ENCODE measurements at places on chromosomes 11 and 22.

GRCh38 chr22:27468712-27469111 lies 332.8 kb downstream of the MN1 start:
- no peak for DNase-seq

DNA sequence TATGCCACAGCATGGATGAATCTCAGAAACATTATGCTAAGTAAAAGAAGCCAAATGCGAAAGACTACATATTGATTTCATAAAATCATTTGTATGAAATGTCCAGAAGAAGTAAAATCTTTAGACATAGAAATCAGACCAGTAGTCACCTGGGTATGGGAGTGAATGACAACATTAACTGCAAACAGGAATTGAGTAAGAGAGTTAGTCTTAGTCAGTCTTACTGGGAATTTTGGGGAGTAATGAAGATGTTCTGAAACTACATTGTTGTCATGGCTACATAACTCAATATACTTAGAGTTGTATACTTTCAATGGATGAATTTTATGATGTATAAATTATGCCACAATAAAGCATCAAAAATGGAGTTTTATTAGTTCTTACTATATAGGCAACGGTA lies 107.8 kb upstream of the CHORDC1 start:
- no peak for DNase-seq

GRCh38 chr22:19772673-19773469 lies 12.3 kb downstream of the TBX1 start:
- no peak for DNase-seq

- DNase-seq = no peak
Measured at GRCh38 chr11:133467686-133468085, 64.6 kb downstream of the OPCML start.

DNA sequence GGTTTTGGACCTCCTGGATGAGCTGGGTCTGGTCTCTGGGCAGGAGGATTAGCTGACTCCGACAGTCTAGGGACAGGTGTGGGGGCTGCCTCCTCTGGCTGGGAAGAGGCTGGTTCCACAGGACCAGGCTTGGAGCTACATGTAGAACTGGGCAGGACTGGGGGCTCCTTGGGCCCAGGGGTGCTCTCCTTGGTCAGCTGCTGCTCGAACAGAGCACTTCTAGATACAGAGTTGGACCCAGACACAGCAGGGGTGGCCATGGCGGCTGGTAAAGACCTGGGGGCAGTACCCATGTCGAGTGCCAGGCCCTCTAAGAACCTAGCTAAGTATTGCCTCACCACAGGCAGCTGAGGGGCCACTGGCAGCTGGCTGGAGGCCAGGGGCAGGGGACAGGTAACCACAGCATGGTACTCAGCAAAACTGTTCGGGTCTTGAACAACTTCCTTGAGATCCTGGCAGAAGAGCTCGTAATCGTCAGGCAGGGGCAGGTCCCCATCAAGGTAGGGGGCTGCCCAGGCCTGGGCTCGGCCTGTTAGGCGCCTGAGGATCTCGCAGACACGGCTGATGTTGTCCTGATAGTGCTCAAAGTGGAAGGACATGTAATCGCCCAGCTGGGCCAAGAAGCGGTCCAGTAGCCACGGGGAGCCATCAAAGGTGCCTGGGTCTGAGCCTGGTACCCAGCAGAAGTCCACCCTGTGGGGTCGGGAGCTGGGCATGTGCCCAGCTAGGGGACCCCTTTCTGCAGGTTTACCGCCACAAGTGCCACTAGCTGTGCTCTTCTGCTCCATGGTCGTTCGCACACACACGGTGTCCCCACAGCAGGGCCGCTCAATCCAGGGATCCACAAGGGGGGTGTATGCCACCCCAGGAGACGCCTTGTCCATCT lies 3.1 kb downstream of the GNB1L start:
- no peak for DNase-seq

DNA sequence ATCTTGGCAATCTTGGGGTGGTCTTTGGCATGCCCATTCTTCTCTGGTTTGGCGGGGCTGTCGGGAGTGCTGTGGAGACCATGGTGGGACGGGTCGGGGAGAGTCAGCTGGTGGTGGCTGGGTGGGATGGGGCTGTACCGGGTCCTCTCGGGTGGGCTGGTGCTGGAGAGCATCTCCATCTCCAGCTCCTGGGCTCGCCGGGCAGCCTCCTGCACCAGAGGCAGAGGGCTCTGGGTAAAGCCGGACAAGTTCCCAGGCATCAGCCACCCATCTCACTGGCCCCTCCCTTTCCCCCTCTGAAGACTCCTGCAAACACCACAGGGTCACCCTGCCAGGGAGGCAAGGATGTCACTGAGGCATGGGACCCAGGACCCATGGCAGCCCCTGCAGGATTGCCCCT lies 25.1 kb downstream of the ANKK1 start:
- DNase-seq = no peak

- DNase-seq = no peak
Measured at GRCh38 chr11:122732342-122733315, 77.1 kb downstream of the UBASH3B start.

GRCh38 chr11:62556875-62557631 lies 10.4 kb upstream of the AHNAK start:
- no peak for DNase-seq

- DNase-seq = no peak
Measured at GRCh38 chr11:38046571-38047135, 1448.6 kb upstream of the RAG2 start.

DNA sequence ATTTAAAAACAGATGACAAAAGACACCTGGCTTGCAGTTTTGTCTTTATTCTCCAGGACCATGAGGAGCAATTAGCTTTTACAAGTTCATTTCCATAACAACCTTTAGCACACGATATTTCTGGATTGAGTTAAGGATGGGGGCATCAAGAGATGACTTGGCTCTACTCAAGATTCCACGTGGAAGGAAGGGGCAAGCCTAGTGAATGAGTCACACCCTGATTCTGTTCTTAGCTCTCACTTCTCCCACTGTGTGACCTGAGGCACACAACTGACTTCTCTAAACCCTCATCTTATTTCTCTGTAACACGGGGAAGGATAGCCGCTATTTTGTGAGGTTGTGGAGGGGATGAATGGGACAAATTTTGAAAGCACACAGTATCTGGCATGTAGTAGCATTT lies 185.5 kb downstream of the KIRREL3 start:
- DNase-seq = no peak

DNA sequence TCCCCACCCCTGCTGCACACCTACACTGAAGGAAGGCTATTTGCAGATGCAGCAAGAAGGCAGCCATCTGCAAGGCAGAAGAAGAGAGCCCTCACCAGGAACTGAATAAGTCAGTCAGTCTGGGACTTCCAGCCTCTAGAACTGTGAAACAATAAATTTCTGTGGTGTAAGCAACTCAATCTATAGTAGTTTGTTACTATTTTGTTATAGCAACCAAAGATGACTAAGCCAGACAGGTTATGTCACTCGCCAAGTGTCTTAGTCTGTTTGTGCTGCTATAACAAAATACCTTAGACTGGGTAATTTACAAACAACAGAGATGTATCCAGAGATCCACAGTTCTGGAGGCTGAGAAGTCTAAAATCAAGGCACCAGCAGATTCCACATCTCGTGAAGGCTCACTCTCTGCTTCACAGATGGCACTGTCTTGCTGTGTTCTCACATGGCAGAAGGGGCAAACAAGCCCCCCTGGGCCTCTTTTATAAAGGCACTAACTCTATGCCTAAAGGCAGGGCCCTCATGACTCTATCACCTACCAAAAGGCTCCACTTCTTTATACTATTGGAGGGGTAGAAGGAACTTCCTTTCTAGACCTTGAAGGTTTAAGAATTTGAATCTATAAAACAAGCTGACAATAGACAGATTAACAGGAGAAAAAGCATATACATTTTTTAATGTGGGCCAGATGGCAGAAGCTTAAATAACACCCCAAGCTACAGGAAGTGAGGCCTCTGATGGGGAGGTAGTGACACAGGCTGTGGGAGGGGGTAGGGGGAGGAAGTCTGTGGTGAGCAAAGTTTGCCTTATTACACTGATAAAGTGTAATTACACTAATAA lies 12.3 kb downstream of the APOL6 start:
- DNase-seq = no peak

DNA sequence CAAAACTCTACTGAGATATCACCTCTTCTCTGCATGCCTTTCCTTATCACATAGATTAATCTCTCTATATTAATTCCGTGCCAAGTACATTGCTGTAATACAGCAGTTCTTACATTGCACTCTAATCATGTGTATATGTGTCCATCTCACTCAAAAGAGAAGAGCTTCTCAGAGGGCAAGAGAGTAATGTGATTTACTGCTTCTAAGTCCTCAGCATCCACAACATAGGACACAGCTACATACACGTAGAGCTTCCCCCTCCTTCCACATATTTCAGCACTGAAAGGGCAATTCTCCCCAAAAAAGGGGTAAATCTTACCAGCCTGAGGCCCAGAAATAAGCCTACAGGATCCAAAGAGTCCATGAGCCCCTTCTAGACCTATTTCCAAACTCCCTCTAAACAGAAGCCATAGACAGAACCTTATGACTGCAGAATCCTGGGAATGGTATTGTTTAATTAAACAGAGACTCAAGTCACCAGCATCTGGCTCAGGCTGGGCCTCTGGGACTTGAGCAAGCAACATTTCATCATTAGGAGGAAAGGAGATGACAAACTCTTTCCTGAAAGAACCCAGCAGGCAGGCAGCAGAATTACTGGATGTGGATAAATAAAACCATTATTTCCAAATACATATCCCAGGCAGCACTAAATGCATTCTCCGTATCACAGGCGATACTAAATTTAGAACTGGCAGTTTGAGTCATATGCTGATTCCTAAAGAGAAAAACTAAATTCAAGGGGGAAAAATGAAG lies 87.2 kb downstream of the KCNC1 start:
- DNase-seq = no peak

DNA sequence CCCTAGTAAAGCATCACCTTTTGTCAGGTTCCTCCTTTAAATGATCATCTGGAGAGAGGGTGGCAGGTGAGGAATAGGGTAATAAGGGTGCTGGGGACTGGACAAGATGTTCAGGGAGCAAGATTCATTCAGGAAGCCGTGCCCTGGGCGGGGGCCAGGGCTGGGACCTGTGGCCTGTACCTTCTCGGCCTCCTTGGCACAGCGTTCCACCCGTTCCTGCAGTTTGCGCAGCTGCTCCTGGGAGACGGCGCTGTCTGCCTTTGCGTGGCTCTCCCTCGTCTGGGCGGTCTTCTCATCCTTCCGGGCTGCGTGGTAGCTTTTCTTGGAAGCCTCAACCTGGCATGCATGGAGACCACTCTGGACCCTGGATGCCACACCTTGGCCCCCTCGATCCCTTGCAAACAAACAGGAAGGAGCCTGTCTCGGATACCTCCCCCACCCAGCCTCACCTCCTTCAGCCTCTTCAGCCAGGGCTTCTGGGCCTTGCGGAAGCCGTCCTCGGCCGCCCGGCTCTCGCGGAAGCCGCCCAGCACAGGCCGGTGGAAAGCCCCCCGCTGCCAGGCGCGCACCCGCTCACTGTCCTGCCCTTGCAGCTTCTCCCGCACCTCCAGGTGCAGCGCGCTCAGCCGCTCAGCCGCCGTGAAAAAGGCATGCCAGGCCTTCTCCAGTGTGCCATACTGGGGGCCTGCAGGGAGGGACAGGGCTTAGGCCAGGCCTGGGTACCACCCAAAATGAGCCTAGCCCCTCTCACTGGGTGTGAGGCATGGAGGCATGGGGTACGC lies 3.5 kb upstream of the ARFGAP2 start:
- DNase-seq = no peak

DNA sequence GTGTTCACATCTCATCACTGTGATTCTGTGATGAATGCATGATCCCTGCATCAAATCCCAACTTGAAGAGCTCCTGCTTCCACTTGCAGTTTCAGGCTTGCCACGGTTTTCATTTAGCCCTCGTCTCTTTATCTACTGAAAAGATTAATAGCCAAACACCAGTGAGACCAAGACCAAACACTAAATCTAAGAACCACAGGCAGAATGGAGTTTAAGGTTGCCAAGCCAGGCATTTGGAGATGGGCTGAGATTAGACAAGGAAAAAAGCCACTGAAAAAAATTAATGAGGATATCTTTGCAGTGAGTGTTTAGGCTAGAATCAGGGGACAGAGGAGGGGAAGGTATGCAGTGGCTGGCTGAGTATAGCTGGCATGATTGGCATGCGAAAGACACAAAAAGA lies 227.2 kb upstream of the BLID start:
- DNase-seq = no peak

DNA sequence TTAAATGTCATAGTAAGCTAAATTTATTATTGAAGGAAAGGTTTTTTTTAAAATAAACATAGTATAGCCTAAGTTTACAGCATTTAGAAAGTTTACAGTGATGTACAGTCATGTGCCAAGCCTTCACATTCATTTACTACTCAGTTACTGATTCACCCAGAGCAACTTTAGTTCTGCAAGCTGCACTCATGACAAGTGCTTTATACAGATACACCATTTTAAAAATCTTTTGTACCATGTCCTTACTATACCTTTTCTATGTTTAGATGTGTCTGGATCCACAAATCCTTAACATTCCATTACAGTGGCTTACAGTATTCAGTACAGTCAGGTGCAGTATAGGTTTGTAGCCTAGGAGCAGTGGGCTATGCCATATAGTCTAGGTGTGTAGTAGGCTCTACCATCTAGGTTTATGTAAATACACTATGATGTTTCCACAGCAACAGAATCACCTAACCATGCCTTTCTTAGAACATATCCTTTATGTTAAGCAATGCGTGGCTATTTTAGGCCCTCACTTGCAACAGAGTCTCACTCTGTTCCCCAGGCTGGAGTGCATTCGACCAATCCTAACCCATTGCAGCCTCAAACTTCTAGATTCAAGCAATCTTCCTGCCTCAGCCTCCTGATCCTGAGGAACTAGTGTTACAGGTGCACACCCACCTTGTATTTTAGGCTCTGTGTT lies 79.5 kb upstream of the SLC25A18 start:
- no peak for DNase-seq

DNA sequence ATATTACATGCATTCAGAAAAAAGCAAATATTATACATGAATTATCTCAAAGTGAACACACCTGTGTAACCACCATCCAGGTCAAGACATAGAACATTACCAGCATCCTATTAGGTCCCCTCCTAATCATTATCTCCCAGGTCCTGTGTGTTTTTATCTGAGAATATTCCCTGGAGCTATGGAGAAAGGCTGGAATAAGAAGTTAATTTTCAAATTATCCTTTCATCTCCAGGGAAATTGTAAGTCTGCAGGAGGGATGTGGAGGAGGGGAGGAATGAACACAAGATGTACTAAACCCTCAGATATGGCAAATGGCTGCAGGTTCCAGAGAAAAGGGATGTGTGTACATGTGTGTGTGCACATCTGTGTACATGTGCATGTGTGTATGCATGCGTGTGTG lies 25.2 kb upstream of the NAV2 start:
- no peak for DNase-seq

DNA sequence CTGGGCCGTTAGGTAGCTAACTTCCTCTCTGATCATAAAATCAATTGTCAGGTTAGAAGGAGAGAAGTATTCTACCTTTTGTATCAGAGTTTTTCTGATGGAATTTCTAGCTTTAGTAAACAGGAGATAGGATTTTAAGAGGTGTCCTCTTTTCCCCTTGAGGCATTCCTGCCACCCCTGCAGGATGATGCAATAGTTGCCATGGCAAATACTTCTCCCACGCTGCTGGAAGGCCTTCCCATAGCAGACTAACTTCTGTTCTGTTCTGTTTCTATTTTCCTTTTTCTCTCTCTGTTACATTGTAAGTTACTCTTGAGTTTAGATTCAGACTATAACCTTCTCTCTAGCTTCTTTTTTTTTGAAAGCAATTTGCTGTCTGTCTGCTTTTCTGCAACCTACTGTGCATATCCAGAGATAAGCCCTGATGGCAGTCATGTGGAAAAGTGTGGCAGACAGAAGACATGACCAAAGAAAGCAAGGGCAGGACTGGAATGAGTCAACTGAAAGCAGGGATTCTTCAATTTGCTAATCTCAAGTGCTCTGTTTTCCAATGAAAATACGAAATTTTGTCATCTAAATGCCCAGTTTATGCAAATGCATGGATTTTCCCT lies 679.1 kb downstream of the DLG2 start:
- DNase-seq = no peak

- DNase-seq = no peak
Measured at GRCh38 chr11:36453678-36454077, 56.4 kb downstream of the TRAF6 start.
